ENCODE measurements at places on chromosomes 1 and 21.

GRCh38 chr1:212461916-212462660, 29.4 kb downstream of the NENF start:
- no peak for DNase-seq

- no peak for DNase-seq
Observed at GRCh38 chr1:168455764-168456163, 88.0 kb downstream of the XCL2 start.

DNA sequence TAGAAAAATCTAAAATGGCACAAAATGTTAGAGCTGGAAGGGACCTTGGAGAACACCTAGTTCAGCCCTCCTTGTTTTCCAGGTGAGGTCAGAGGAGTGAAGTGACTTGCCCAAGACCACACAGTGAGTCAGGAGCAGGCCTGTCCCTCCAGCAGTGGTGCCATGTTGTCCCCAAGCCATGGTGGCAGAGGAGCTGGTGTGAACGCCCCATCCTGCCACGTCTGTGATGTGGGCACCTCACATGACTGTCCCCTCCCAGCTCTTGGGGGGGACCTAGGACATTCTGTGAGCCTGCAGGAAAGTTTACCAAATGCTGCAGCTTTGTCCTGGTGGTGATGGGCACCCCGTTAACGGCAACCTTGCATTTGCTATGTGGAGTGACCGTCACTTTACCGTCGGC, 66.2 kb downstream of the SCCPDH start:
- DNase-seq, result no peak

DNA sequence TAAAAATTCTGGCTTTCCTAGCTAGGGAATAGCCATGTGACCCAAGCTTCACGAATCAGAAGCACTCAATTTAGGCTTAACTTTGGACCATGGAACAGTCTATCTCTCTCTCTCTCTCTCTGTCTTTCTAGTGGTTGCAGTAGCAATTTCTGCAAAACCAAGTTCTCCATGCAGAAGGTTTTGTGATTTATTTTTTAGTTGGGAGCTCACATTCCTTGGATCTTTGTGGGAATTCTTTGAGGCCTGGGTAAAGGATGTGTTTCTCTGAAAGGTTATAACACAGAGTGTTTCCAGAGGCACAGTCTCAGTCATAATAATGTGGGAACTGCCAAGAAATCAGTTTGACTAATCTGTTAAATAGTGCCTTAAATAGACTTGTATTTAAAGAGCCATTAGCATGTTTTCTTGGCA, 112.3 kb upstream of the COL11A1 start:
- no peak for DNase-seq

All from MV-4-11 (cell line).